Stimulated activated CD8-positive, alpha-beta memory T cell treated with anti-CD3 and anti-CD28 coated beads, Interleukin-15, amount 100 ng/mL, for 48 hours (primary cell): ENCODE measurements at places on chromosomes 2 and 18.

DNA sequence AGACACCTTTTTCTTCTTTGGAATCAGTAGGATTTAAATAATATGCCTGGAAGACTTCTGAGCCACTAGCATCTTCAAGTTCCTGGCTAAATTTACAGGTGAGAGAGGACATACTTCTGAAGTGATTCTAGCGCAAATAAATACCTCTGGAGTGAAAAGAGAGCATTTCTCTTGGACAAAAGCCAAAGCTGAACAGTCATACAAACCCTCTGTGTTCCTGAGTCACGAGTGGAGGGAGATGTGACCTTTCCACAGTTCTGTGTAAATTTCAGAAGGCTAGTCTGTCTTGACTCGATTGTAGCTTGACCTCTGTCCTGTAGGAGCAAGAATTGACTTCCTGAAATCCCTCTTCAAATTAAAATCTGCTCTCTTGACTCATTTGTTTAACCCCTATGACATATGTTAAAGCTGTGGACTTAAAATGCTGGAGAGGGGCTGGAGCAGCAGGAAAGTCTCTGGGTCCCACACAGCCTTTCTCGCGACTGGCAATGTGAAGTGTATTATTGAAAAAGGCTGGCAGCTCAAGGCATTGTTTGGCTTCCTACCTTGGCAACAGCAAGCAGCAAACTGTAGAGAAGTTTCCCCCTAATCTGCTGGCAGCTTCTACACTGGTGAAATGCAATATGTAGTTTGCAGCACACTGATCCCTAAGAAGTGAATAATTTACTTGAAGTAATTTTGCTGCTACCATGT is 79.6 kb upstream of the GCFC2 start:
- DNase-seq, result no peak

GRCh38 chr2:212854771-212855170 is 296.6 kb downstream of the IKZF2 start:
- DNase-seq, result no peak

GRCh38 chr2:237889811-237890210 is 30.4 kb downstream of the RAMP1 start:
- DNase-seq, result no peak

DNA sequence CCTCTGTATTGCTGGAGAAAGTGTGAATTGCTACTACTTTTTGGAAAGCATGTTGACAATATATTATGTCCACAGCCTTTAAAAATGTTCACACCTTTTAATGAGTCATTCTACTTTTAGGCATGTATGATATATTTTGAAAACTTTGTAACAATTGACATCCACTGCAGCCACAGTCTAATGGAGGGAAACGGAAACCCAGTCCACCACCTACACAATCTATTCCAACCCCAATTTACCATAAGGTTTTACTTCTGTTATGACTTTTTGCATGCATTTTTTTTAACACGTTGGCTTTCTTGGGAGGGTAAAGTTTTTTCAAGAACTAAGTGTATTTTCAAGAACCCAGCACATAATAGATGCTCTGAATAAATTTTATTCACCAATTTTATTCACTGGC is 38.5 kb upstream of the ATP8B1 start:
- no peak for DNase-seq

- no peak for DNase-seq
Measured at GRCh38 chr18:63329431-63330145, 10.0 kb upstream of the BCL2 start.

- no peak for DNase-seq
Measured at GRCh38 chr2:21422050-21422449, 298.3 kb downstream of the TDRD15 start.

DNA sequence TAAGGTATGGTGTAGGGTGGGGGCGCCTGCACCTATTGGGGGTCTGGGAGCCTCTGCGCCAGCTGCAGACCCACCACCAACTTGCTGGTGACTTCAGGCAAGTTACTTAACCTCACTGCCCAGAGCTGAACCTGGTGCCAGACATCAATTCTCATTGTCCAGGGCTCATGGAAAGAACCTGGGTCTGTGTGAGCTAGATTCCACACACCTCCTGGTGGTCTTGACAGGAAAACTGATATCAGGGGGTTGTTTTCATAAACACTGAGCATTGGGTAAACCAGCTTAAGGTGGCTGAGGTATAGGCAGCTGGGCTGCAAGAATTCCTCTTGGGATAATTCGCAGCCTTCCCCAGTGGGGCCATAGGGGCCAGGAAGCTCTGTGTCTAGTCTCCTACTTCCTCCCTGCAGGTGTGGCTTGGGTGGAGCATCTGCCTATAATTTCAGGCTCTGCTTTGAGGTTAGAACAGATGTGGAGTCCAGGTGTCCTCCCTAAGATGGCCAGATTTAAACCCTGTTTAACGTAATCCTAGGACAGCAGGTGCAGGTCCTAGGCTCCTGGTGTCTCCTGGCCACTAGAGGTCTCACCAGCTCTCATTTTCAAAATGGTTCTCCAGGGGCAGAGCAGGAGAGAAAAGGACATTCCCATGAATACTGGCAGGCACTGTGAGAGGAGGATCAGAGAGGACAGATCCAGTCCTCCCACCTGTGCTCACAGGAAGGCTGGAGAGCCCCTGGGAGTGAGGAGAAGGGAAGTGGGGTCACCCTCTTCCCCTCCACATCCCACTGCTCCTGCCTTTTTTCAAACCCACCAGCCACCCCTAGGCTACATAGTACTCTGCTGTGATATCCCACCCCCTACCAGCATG is 100.4 kb upstream of the SMAD2 start:
- DNase-seq, result no peak

GRCh38 chr2:69576880-69577279 is 66.7 kb downstream of the AAK1 start:
- no peak for DNase-seq

- DNase-seq, result no peak
Measured at GRCh38 chr2:19911808-19912509, 10.2 kb upstream of the TTC32 start.

- no peak for DNase-seq
Measured at GRCh38 chr18:44325903-44326635, 354.6 kb upstream of the SETBP1 start.

- no peak for DNase-seq
Measured at GRCh38 chr18:42623935-42624334, 491.6 kb downstream of the RIT2 start.

GRCh38 chr2:30758191-30758651 is 49.0 kb downstream of the CAPN13 start:
- DNase-seq, result no peak

DNA sequence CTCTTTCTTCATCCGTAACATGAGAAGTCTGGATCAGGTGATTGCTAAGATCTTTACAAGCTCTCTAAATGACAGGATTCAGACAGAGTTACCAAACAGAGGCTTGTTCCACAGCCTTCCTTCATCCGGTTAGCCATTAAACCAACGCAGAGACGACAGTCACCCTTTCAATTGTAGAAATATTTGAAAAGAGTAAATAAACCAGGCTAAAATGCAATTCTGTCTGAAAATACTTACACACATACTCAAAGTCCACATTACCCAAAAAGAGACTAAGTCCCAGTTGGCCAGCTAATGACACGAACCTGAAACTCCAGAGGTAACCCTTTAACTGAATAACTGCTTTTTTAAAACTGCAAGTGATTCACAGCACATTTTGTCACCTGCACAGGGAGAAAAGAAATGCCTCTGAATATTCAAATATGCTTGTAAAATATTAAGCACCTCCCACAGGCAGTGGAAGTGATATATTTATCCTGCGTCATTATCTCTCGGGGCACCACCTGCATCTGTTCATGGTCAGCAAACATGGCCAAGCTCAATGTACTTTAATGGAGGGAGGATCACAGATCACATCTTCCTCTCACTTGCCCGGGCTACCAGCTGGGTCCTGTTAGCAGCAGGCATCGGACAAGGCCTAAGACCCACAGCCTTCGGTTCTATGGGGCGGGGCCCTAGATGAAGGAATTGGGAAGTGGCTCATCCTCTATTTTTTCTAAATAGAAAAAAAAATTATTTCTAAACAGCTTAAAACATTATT is 38.8 kb upstream of the DNER start:
- no peak for DNase-seq

- no peak for DNase-seq
Measured at GRCh38 chr2:217964275-217965161, 38.3 kb downstream of the TNS1 start.

GRCh38 chr2:220586980-220587530 is 959.6 kb downstream of the SLC4A3 start:
- DNase-seq, result no peak

- no peak for DNase-seq
Measured at GRCh38 chr18:59916746-59917145, 16.9 kb downstream of the PMAIP1 start.

DNA sequence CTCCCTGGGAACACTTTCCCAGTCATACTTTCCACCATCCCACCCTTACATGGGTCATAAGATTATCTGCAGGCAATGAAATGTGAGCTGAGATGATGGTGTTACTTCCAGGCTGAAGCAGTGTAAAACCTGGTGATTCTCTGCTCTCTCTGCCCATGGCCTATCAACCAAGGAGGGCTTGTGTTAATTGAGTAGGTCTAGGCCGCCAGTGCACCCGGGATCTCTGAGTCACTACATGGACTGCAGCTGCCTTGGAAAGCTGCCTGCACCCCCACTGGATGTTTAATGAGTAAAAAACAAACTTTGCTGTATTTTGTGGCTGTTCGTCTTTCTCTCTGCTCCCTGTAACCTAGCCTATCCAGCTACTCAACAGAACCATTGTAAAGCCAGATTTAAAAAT is 451.7 kb upstream of the SMIM21 start:
- no peak for DNase-seq

DNA sequence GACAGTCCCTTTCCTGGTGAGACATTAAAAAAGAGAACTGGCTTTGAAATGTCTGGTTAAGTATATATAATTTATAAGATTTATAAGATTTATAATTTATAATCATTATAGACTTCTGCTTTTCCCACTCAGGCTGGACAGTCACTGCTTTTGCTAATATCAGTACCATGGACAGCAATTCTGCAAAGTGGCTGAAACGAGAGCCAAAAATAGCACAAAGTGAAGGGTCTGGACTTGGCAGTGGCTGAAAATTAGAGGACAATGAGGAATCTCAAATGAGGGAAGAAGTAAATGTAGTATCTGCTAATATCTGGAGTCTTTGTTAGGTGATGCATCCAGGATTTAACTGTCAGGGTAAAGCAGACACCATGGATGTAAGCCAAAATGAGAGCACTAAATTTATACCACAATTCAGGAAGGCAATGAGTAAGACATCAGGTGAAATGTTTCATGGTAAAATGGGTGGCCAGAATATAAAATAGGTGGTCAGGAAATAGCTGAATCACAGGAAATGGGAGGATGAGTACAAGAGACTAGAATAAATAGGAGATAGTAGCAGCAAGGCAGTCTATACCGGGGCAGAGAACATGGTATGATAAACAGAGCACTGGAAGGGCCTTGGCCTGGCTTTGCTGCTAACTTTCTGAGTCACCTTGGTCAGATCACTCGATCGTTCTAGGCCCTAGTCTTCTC is 39.6 kb upstream of the BOD1L2 start:
- DNase-seq, result no peak

DNA sequence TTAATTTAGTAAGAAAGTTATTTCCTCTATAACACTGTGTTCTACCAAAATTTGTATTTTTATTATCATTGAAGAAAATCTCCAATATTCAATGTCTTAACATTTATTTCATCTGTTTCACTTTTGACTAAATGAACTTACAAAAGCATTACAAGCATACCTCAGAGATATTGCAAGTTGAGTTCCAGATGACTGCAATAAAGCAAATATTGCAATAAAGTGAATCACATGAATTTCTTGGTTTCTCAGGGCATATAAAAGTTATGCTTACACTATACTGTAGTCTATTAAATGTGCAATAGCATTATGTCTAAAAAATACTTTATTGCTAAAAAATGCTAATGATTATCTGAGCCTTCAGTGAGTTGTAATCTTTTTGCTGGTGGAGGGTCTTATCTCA is 78.3 kb downstream of the TTC32 start:
- no peak for DNase-seq

DNA sequence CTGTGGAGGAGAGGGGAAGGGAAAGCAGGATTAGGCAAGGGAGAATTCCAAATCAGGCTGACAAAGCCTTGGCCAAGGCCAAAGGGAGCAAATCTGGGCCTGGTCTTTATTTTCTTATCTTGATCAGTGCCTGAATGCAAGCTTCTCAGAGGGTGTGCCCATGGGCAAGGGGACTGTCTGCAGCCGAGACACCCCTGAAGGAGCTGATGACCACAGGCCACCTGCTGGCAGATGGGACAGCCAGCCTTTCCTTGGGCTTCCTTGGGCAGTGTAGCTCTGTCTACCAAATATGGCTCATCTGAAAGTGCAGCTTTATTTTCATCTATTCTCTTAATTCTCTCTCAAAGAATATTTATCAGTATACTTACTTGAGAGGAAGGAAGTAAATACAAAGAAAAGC is 117.0 kb downstream of the PKP4 start:
- DNase-seq, result no peak

GRCh38 chr2:16729335-16729734 is 63.7 kb upstream of the CYRIA start:
- no peak for DNase-seq

GRCh38 chr2:179248024-179248348 is 16.6 kb downstream of the SESTD1 start:
- no peak for DNase-seq

- DNase-seq, result no peak
Measured at GRCh38 chr2:1727796-1728474, 16.4 kb downstream of the PXDN start.

- DNase-seq, result no peak
Measured at GRCh38 chr2:205858275-205858674, 176.0 kb downstream of the NRP2 start.

- DNase-seq, result no peak
Measured at GRCh38 chr18:70523792-70524182, 234.9 kb downstream of the SOCS6 start.

GRCh38 chr2:174495365-174496012 is 8.7 kb upstream of the GPR155 start:
- DNase-seq, result no peak

DNA sequence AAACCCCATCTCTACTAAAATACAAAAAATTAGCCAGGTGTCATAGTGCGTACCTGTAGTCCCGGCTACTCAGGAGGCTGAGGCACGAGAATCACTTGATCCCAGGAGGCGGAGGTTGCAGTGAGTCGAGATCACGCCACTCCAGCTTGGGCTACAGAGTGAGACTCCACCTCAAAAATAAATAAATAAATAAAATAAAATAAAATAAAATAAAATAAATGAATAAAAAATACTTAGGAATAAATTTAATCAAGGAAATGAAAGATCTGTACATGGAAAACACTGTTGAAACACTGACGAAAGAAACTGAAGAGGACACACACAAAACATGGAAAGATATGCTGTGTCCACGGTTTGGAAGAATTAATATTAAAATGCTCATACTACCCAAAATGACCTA is 56.5 kb upstream of the ASPRV1 start:
- DNase-seq, result no peak

DNA sequence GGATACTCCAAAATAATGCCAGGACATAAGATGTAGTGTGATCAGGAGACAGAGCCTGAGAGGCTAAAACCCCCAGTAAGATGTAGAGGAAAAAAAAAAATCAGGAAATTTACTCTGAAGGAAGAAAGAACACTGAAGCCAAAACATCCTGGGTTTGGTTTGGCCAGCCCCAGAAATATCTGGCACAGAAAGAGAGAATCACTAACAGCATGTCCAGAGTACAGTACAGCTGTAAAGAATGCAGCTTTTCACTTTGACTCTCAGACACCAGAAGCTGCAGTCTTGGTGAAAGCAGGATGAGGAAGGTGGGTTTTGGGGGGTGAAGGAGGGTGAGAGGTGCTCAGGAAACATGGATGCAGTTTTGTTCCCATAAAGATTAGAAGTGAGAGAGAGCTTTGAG is 1577.7 kb upstream of the ACVR2A start:
- DNase-seq, result no peak

GRCh38 chr2:218557941-218558340 is 10.2 kb downstream of the USP37 start:
- DNase-seq, result no peak

GRCh38 chr2:161036926-161037325 is 123.3 kb upstream of the TANK start:
- DNase-seq, result no peak
